Stimulated activated CD8-positive, alpha-beta memory T cell treated with anti-CD3 and anti-CD28 coated beads, Interleukin-4, amount 100 ng/mL, for 4 hours (primary cell): ENCODE measurements at places on chromosomes 5 and 9.

- no peak for DNase-seq
Measured at GRCh38 chr9:129278391-129279237, 100.6 kb upstream of the IER5L start.

DNA sequence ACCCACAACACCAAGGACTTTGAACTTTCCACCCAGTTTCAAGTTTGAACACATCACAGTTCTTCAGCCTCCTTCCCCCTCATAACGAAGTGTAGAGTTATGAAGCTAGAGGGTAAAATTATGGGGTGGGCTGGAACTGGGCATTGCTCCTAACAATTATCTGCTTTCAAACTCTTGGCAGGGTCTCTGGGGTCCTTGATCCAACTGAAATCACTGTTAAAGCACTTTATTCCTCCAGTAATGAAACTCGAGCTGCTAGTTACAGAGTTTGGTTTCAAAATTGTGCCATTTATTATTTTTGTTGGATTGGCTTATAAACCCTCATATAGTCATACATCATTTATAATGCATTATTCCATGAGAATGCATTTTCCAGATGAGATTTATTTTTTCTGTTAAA lies 158.5 kb downstream of the RGS3 start:
- DNase-seq = no peak

- DNase-seq = no peak
Measured at GRCh38 chr9:20280330-20280729, 342.0 kb downstream of the MLLT3 start.

- no peak for DNase-seq
Measured at GRCh38 chr5:170533383-170533782, 29.6 kb downstream of the KCNIP1 start.

DNA sequence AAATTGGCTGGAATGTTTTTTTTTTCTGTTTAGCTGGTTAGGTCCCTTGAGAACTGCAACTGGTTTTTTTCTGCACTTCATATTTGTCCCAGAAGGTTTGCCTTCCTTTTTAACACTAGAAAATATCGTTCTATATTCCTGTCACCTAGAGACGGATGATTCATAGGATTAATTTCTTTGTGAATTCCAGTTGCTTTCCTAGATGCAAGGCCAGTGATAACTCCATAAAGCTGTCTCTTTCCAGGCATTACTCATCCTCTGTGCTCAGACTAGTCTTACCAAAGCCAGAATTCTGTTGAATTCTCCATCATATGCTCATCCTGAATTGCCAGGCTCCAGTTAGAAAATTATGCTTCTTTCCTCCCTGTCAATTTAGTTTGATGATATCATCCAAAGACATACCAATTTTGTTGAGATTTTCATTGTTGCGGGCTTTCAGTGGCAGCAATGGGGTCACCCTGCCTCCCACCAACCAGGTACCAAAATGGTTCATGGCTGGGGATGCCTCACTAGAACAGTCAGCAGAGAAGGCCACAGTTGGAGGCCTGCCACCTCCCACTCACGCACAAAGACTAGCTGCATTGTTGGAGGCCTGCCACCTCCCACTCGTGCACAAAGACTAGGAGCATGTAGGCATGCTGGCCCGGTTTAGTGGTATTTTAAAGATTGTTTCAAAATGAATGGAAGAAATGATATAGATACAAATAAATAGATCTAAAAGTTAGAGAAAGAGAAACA lies 8.5 kb downstream of the BAAT start:
- DNase-seq = no peak

GRCh38 chr9:70580606-70581195 lies 166.2 kb upstream of the KLF9 start:
- no peak for DNase-seq

DNA sequence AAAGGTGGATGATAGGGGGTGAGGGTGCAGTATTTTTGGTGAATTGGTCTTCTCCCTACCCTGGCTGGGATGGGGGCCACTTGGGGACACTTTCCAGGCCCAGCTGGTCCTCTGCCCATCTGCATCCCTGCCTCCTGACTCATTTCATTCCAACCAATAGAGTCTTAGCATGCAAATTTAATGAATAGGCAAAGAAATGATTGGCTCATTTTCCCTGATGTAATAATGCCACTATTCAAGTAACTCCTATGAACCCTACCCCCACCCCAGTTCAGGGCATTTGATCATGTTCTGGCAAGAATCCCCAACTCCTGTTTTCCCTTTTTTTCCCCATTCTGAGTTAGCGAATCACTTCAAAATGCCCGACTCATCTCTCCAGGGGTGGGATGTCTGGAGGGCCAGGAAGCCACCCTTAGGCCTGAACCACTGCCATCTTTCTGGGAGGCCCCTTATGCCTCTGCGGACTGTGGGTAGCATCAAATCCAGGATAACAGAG lies 56.7 kb downstream of the PCDH1 start:
- DNase-seq = no peak

GRCh38 chr9:97561501-97561900 lies 60.0 kb downstream of the TMOD1 start:
- DNase-seq = no peak

DNA sequence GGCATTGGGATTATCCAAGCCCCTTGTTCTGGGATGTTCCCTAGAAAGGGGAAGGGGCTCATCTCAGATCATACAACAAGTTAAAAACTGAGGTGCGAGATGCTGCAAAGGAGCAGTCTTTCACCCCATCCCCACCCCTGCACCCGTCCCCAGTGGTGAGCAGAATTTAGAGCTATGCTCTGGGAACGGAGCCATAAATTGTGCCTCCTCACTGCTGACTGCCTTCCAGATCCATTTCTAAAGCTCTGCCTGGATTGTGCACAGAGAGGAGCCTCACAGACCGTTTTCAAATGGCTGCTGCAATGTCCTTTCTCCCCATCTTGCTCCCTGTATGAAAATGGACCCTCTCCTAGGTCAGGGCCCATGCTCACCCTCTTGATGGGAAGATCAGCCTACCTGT lies 8.3 kb downstream of the SLC25A48 start:
- DNase-seq = no peak

DNA sequence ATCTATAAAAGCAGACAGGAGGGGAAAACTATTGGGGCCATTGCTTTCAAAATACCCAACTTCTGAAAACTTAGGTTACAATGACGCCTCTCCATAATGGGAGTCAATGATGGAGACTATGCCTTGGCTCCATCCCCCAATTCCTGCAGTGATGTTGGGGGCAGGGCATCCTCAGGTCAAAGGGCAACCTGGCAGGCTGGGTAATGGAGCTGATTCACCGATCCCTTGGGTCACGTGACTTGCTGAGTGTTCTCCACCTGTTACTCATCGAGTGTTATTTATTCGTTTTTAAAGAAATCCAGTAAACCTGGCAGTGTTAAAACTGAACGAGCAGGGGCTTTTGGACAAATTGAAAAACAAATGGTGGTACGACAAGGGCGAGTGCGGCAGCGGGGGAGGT lies 244.4 kb downstream of the FAM114A2 start:
- DNase-seq = no peak

- DNase-seq = no peak
Measured at GRCh38 chr5:105812304-105812703, 1858.4 kb downstream of the EFNA5 start.

DNA sequence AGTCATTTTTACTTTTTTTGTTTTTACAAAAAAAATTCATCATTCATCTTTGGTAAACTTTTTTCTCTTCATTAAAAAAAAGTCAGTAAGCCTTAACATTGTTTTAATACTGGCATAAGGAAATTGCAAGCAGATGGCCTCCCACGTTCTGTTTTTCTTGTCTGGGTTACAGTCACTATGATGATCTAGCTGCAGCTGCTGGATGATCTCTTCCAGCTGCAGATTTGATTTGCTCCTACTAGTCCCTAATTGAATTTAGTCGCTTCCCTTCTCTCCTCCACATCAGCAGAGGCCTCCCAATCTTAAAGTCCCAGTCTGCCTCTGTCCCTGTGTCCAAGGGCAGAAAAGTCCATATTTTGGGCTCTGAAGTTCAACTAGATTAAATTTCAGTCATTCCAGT lies 106.8 kb upstream of the PTGER4 start:
- no peak for DNase-seq

DNA sequence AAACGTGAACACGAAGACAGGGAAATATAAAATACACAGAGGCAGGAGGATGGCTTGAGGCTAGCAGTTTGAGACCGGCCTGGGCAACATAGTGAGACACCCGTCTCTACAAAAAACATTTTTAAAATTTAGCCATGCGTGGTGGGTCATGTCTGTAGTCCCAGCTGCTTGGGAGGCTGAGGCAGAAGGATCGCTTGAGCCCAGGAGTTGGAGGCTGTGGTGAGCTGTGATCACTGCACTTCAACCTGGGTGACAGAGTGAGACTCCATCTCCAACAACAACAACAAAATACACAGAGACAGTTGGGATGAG lies 55.1 kb downstream of the SUSD1 start:
- no peak for DNase-seq

- no peak for DNase-seq
Measured at GRCh38 chr5:155729684-155730059, 597.3 kb upstream of the SGCD start.

- no peak for DNase-seq
Measured at GRCh38 chr5:69512740-69513260, 20.2 kb downstream of the OCLN start.

GRCh38 chr9:127180457-127181314 lies 58.3 kb upstream of the ANGPTL2 start:
- DNase-seq = no peak

- DNase-seq = no peak
Measured at GRCh38 chr9:126081746-126082145, 244.9 kb upstream of the MVB12B start.

DNA sequence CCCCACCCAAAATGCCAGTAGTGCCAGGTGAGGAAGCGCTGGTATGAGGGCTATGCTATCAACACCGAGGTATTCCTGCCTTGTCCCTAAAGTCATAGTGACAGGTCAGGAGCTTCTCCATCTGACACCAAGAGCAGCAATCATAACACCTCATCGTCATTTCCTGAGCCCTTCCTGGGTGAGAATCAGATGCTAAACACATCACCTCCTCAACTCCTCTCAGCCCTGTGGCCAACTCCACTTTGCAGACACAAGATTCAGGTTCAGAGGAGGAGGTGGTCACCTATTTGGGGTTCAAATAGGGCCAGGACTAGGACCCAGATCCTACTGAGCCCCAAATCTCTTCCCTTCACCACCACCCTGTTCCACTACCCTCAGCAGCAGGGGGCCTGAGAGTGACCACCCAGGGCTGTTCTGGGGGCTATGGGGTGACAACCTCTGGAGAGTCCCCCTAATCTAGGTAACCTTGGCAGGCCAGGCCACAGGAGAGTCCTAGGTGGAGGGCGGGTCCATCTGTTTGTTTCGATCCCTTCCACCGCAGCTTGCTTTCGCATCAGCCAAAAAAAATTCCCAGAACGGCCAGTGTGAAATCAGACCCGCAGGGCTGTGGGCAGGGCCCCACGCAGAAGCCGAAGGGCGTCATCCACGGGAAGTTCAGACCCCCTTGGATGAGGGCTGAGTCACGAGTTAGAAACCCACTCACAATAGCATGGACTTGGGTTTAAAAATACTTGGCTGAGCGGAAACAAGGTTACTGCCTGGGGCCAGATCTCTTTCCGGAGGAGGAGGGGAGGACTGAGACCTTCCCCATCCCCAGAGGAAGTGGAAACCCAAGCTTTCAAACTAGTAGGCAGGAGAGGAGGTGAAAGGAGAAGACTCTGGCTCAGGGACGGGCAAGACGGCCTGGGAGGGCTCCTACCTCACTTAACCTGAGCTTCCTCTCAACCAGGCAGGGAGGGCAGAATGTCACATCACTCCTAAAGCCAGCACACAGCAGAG lies 8.7 kb downstream of the STK10 start:
- no peak for DNase-seq

GRCh38 chr5:160312134-160312959 lies at the start of gene CCNJL:
Gene CCNJL (minus strand): TSS chr5:160312564. CDS start chr5:160311923, 641 bp downstream.
- DNase-seq = no peak

DNA sequence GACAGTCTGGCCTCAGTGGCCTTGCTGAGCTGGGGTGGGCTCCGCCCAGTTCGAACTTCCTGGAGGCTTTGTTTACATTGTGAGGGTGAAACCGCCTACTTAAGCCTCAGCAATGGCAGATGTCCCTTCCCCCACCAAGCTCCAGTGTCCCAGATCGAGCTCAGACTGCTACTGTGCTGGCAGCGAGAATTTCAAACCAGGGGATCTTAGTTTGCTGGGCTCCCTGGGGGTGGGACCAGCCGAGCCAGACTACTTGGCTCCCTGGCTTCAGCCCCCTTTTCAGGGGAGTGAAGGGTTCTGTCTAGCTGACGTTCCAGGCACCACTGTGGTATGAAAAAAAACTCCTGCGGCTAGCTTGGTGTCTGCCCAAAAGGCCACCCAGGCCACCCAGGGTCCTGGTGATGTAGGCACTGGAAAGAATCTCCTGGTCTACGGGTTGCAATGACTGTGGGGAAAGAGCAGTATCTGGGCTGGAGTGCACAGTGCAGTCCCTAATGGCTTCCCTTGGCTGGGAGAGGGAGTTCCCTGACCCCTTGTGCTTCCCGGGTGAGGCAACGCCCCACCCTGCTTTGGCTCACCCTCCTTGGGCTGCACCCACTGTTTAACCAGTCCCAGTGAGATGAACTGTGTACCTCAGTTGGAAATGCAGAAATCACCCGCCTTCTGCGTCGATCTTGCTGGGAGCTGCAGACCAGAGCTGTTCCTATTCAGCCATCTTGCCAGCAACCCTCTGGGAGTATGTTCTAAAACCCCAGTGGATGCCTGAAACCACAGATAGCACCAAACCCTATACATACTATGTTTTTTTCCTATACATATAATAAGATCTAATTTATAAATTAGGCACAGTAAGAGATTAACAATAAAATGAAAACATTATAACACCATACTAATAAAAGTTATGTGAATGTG lies 95.5 kb downstream of the TMEM161B start:
- no peak for DNase-seq

GRCh38 chr9:131801810-131802209 lies 61.9 kb upstream of the RAPGEF1 start:
- DNase-seq = no peak

- DNase-seq = no peak
Measured at GRCh38 chr9:15426019-15426418, 3.3 kb downstream of the SNAPC3 start.

DNA sequence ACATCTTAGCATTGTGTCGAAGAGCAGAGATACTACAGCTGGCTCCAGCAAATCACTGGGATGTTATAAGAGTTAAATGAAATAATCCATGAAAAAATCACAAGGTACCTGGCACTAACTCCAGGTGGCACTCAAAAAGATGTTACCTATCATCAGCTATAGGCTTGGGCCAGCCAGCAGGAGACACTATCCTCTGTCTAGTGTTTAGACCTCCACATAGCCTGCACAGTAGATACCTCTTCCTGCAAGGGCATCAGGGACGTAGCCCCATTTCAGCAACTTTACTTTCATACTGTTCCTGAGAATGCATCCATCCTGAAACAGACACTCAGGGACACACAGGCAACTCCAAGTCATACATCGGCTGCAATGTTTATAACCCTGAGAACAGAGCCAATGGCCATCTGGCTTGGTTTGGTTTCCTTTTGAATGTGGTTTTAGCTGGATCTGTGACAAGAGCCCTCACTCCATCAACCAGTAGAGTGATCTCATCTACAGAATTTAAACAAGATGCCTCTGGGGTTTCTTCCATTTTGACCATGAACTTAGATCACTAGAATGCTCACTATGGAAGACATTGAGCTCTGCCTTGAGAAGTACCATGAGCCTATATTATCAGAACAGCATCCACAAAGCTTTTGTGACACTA lies 69.9 kb downstream of the TLE1 start:
- no peak for DNase-seq

GRCh38 chr9:125426926-125427325 lies 165.3 kb downstream of the GAPVD1 start:
- no peak for DNase-seq
